Kidney epithelial cell (primary cell): ENCODE measurements at places on chromosomes 11 and 22.

DNA sequence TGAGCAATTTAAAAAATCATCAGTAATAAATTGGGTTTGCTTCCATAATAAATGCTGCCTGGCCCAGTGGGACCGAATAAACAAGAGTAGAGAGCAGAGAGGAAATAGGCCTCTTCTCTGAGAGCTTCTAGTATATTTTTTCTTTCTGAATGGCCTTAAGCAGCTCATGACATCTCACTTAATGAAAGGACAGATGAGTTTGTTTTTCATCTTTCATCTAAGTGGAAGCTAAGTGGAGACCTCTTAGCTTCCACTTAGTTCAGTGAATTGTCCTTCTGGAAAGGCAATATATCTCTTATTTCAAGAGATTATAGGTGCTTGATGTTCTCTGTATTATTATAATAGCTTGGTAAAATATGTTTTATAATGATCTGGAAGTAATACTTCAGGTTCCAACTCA, 245.9 kb upstream of the ANO3 start:
- no peak for DNase-seq

- DNase-seq: no peak
Observed at GRCh38 chr11:32939046-32939445, 46.4 kb downstream of the QSER1 start.

DNA sequence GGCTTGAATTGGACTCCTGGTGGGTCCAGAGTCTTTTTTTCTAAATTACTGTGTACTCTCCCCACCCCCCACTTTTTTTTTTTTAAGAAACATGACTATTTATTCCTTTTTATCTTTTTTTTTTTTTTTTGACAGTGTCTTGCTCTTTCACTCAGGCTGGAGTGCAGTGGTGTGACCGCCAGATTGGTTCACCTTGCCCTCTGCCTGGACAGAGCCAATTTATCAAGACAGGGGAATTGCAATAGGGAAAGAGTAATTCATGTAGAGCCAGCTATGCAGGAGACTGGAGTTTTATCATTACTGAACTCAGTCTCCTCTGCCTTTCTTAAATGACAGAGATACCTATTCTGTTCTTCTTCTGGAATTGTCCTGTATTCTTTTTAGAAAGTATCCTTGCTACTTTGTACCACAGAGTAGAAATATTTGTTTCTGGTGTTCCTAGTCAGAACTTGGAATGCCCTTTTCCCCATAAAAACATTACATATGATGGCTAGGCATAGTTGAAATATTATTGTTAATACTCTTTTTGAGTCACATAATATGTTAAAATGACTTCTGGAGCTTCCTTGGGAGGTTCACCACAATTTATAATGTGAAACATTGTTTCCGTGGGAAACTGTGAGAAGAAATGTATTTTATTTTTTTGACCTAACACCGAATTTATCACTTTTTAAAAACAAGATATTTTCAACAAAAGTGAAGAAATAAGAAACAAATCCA, 95.6 kb downstream of the UVRAG start:
- no peak for DNase-seq

DNA sequence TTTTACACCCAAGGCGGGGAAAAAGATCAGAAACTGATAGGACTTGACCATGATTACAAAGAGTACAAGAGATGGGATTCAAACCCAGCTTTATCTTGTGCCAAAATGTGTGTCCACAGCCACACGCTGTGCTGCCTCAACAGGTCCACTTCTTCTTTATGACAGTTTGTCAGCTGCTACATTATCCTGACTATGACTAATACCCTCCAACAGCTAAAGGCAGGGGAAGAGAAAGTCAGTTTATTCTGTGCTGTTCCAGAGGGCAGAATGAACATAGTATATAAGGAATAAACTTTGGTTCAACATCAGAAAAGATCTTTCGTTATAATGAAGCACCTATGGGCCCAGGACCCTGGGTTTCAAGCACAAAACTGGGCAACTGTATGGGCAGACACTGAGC, 668.2 kb upstream of the TENM4 start:
- DNase-seq: no peak

- no peak for DNase-seq
Observed at GRCh38 chr11:83611600-83611999, 325.4 kb upstream of the CCDC90B start.

GRCh38 chr11:72614381-72614780, 59.8 kb downstream of the PDE2A start:
- DNase-seq: no peak

DNA sequence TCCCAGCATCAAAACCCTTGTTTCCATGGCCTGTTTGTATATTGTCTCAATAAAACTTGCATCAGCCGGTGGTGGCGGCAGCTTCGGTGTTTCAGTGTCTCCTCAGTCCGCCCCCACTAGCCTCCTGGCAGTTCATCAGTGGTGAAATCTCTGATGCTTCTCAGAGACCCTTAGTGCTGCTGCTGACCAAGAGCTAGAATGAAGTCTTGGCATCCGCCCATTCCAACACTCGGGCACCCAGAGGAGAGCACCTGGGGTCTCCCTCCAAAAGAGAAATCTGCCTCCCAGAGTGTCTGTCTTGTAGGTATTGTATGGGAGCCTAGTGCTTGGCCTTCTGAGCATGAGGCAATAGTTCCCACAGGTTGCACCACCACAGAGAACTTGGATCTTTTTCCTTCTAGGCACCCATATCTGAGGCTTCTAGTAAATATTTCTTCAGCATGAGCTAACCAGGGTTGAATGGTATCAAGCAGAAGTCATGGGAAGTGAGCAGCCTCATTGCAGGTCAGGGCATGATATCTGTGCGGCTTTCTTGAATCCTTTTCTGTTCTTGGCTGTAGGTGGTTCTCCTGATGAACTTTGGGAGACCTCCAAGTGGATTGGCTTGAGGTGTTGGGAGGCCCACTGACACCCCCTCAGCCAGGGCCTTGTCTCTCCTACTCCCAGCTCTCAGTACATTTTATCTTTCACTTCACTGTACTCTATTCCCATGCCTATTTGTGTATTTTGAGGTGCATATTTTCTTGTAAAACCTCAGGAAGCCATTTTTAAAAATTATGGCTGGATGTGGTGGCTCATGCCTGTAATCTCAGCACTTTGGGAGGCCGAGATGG, 13.2 kb upstream of the AIFM3 start:
- no peak for DNase-seq

GRCh38 chr22:33564683-33565082, 355.6 kb downstream of the LARGE1 start:
- no peak for DNase-seq
